CD8-positive, alpha-beta T cell (primary cell): ENCODE measurements at places on chromosomes 1 and 21.

- DNase-seq = no peak
These were observed 504 bp downstream of the SCCPDH start for GRCh38 chr1:246724731-246725095.

DNA sequence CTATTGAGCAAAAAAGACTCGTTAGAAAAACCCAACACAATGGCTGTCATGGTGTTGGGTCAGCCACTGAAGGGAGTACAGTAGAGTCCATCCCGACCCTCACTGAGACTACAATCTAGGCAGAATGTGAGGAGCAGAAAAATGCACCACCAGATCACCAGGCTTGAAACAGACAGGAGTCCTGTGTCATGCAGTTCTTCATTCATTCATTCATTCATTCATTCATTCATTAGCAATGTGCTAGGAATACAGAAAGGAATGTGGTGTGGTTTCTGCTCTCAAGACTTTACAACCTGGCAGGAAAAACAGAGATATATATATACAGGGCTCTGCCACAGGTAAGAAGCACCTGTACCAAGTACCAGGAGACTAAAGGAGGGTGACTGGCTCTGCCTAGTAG lies 392.3 kb downstream of the OMA1 start:
- no peak for DNase-seq

- DNase-seq = no peak
These were observed 47.0 kb upstream of the MPC2 start for GRCh38 chr1:167983797-167984420.

DNA sequence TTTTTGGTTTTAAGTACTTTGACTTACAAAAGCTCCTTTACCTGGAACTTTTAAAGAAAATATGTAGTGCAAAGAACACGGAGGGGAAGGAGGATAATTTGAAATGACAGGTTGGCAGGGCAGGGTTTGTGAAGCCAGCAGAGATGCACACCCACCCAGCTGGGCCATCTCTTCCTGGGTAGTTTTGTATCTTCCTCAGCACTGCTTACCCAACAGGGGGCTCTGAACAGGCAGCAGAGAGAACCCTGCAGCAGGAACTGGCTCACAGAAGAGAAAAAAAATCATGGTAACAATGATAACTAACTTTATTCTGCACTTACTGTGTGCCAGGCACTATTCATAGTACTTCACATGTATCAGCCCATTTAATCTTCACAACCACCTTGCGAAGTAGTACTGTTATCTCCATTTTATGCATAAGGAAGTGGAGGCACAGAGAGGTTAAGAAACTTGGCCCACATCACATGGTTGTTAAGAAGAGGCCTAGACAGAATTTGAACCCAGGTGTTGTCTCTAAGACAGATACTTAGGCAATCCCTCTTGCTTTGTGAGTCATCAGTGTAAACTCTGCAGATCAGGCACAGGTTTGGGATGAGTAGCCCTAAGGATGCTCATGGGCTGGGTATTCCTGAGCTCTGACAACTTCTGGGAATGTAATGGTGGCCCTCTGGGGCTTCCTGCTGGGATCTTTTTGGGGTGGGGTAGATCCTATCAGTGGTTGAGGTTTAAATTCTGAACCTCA lies 60.8 kb downstream of the ELK4 start:
- no peak for DNase-seq

- no peak for DNase-seq
These were observed 20.3 kb upstream of the TXLNA start for GRCh38 chr1:32159189-32159588.

DNA sequence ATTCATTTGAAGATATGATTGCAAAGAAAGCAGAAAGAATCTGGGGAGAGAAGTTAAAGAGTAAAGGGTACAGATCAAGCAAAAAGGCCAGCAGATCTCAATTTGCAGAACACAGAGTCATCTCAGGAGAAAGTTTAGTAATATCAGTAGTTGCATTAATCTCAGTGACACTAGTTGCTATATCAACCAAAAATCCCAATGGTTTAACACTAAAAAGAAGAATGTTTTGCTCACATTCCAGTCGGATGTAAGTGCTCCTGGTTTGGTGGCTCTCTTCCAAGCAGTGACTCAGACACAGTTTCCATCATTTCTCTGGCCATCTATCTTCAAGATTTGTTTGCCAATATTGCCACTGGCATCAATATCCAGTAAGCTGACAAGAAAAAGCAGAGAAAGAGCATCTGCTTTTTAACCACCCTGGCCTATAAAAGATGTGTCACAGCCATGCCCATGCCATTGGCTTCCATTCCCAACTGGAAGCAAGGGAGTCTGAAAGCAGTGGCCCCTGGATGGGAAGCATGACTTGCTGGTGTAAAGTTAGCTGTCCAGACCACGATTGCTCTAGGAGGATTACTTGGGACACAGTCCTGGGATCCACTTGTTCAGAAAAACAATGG lies 45.5 kb upstream of the AIM2 start:
- DNase-seq = no peak

DNA sequence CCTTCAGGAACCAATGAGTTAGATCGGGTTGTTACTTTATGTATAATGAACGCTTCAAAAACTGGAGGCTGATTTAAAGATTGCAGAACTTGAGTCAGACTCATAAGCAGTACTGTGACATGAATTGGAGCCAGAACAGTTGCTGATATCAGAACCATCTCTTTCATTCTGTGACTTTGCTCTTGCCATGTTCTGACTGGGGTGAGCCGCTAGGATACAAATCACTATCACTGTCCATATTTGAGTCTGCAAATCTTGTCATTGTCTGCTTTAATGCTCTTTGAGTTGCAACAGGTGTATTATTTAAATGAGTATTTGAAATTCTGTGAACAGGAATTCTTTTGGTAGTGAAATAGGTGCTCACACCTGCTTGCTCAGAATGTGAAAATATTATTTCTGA lies 52.5 kb downstream of the LRIG2 start:
- no peak for DNase-seq

GRCh38 chr1:19765623-19766022 lies 34.1 kb downstream of the TMCO4 start:
- DNase-seq = no peak

- DNase-seq = no peak
These were observed 459.1 kb downstream of the DPYD start for GRCh38 chr1:97461782-97462181.

GRCh38 chr1:159646687-159647086 lies 59.1 kb downstream of the APCS start:
- DNase-seq = no peak

- DNase-seq = peak; percentile 25
These were observed 1.1 kb downstream of the SERBP1 start for GRCh38 chr1:67429011-67429527.

DNA sequence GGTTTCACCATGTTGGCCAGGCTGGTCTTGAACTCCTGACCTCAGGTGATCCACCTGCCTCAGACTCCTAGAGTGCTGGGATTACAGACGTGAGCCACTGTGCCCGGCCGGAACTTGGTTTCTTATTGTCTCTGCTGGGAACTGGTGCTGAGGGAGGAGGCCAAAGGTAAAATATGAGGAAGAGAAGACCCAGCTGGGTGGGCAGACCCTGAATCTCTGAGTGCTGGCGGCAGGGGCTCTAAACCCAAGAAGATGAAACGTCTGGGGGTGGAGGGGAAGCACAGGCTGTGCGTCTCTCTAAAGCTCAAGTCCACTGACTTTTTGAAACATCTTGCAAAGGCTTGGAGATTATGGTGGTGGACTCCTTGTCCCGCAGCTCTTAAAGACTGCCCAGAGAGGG lies 82.0 kb upstream of the TLR5 start:
- no peak for DNase-seq

GRCh38 chr1:171431994-171432393 lies 53.3 kb upstream of the PRRC2C start:
- DNase-seq = no peak

DNA sequence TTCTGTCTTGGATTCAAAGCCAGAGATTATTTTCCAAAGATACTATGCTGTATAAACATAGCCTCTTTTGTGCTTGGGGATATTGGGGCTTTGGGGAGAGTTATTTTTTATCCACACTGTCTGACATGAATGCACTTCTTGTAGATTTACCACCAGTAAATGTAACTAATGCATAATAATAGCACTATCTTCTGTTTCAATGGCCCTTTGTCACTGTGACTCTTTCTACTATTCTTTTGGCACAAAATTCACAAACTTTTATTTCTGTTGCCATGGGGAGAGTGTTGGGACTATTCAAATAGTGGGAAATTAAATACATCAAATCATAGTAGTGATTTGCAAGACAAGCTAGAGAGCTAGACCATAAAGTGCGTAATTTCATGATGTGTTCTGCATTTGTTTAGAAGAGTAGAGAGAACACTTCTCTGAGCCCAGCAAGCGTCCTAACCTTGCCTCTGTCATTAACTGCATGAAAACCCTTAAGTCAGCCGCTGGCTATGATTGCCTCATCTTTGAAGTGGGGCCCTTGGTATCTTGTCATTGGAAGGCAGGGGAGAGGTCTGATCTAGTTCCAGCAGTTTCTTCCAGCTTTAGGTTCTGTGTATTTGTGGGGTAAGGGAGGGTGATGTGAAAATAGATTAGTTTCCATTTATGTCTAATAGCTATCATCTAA lies 154.4 kb downstream of the HHAT start:
- DNase-seq = no peak

- no peak for DNase-seq
These were observed 2.7 kb downstream of the PLEKHG5 start for GRCh38 chr1:6488602-6489382.

- no peak for DNase-seq
These were observed 102.1 kb downstream of the RUNX1 start for GRCh38 chr21:34946916-34947534.

- DNase-seq = no peak
These were observed 30.4 kb downstream of the MORC3 start for GRCh38 chr21:36350282-36350910.

GRCh38 chr1:206455289-206455665 lies 15.0 kb upstream of the IKBKE start:
- DNase-seq = no peak

DNA sequence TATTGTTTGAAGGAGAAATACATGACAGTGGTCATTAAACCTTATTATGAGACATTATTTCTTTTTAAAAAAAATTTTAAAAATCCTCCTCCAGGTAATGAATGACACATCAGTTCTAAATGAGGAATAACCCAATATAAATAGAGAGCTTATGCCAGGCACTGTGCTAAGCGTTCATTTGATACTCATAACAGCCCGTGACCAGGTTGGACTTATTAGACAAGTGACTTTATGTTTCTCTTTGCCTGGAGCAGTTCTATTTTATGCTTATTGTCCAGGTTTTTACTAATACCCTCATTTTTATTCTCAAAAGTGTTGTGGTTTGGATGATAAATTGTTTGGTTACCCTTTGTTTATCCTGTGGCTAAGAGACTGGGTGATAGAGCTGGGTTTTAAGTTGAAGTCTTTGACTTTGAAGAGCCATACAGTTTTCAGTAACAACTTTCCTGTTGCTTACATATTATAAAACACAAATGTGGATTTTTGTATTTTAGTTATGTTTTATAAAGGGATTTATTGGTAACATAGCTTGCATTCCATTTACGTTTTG lies 84.2 kb downstream of the RABGAP1L start:
- DNase-seq = no peak

GRCh38 chr1:25098717-25099116 lies 133.6 kb downstream of the SYF2 start:
- no peak for DNase-seq

DNA sequence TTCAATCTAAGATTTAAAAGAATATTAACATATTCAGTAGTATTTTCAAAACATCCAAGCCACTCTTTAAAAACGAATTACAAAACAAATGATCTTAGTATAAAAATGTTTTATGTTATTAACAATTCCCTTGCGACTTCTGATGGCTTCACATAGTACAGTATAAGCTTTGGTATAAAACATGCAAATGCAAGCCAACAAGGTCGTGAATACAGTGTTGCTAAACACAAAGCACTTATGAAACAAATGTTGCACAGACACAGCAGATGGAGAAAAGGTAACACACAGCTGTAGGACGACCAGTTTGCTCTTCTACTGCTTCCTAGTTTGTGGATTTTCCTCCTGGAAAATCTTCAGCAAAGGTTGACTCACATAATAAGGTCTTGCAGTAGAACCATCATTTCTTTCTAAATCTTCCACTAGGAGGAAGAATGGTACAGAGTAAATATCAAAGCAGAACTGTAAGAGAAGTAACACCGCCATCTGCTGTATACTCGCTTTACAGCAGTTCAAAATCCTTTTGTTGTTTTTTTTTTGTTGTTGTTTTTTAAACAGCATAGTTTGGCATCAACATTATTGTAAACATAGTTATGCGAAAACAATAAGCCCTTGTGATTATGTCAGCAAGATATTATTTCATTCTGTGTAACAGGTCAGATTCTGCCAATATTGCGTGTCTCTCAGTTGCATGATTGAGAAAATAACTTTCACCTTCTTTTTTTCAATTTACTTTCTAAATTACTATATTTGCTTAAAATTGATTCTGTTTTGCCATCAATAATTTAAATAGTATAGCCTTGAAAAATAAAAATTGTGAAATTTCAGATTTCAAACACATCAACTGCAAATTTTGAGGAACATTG lies 69.5 kb downstream of the LHX8 start:
- no peak for DNase-seq
